Astrocyte of the hippocampus (primary cell): ENCODE measurements at places on chromosomes 3 and 15.

GRCh38 chr15:90407871-90408317 is 19.9 kb downstream of the IQGAP1 start:
- DNase-seq = no peak

DNA sequence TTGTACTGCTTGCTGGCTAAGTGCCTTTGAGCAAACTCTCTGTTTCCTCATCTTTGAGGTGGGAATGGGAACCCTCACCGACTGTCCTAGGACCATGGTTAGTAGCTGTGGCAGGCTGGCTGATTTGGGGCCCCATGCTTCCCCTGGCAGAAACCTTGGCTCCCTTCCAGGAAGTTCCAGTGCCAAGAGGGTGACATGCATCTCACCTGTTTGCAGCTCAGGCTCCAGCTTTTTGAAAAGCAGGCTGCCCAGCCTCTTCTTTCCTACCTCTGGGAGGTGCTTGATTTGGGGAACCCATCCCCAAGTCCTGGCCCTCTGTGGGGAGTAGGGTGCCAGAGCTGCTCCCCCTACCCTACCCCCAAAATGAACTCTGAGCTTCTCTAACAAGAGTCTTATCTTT is 50.8 kb downstream of the RAB11A start:
- no peak for DNase-seq

DNA sequence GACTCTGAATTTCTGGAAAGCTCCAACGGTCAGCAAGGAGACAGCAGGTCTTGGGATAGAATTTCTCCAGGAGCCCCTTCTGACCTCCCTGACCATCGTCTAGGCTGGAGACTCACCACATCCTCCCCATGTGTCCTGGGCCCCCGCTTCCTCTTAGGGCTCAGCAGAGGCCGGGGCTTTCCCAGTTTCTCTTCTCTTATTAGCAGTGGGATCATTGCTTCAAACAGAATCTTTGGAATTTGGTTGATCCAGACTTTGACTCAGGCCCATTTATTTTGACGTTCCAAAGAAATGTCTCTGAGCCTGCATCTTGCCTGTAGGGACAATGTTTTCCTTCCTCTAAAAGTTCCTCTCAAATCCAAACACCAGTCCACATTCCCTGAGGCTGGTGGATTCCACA is 38.4 kb upstream of the SLC6A6 start:
- DNase-seq = peak; percentile 28

DNA sequence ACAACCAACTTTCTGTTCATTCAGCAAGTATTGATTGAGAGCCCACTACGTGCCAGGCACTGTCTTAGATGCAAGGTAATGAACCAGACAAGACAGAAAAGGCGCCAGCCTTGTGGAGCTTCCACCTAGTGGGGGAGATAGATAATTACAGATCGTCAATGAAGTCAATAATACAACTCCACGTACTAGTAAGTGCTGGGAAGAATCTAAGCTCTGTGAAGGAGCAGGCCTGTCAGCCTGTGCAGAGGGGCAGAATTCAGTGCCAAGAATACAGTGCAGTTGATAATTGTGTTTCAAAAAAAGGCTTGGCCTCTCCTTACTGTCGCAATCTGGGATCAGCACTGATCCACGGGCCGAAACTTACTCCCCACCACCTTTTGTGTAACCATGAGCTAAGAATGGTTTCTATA is 186.3 kb downstream of the FEZF2 start:
- peak; percentile 27 for DNase-seq

GRCh38 chr3:14266361-14266760 is 87.7 kb downstream of the LSM3 start:
- DNase-seq = peak; percentile 39

GRCh38 chr15:39304931-39305728 is 275.7 kb upstream of the THBS1 start:
- DNase-seq = no peak

DNA sequence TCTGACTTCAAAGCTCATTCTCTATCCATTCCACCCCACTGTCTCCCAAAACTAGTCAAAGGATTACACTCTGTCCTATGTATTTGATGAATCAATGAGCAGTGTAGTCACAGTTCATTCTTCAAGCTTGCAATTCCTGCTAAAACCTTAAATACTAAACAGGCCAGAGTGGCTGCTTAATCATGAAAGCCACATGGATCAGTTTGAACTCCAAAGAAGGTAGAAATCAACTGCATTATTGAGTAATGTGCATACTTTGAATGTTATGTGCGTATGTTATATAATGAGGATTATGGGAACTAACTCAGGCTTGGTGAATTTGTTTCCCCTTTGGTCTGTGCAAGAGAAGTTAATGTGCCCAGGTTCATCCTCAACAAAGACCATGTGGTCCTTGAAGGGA is 45.4 kb downstream of the PRICKLE2 start:
- DNase-seq = no peak
